ENCODE measurements at places on chromosomes 3 and 15.

- peak; percentile 71 for DNase-seq
These were observed 705 bp downstream of the DLL4 start for GRCh38 chr15:40929660-40930429.

DNA sequence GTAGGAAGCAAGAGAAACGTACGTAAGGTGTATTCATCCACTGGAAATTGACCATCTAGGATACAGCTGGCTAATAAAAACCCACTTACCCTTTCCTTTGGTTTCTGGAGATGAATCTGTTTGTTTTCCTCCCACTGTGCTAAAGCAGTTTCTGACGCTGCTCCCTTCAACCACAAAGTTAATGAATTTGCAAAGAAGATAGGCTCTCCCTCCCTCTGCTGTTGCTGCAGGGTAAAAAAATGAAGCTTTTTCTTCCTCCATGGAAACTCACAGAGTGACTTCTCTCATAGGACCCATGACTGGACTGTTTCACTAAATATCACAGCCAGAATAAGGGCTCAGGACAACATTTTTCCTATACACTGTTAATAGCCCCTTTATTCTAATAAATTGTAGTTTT is 172.1 kb upstream of the LRRN1 start:
- DNase-seq, result no peak

DNA sequence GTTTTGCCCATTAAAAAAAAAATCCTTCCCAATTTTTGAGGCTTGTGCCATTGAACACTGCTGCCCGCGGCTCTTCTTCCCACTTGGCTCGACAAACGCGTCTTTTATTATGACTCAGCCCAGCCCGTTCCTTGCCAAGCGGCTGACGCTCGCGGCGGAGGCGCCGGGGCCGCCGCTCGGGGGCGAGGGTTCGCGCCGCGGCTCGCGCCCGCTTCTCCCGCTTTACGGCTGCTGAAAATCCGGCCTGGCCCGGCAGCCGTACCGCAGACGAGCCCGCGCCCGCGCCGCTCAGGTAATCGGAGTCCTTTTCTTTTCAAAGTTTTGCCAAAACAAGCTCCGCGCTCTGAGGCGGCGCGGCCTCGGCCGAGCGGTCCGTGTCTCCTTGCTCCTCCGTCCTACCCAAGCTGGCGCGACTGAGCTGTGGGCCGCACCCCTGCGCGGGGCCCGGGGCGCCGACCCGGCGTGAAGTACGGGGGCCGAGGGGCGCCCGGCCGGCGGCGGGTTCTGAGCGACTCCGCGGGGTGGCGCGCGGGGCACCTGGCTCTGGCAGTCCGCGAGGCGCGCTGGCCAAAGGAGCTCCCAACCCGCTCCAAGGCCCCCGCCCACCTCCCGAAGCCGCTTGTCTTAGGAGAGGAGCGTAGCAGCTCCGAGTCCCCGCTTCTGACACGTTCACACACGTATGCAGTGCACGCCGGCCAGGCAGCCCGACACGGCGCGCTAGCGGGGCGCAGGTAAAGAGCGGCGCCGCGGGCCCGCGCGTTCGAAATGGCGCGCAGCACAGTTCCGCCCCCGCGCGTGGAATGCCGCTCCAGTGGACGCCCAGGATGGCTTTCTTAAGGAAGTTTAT is 418.2 kb upstream of the NAALADL2 start:
- DNase-seq, result peak; percentile 92

GRCh38 chr3:120364101-120364500 is 14.9 kb upstream of the LRRC58 start:
- DNase-seq, result no peak

DNA sequence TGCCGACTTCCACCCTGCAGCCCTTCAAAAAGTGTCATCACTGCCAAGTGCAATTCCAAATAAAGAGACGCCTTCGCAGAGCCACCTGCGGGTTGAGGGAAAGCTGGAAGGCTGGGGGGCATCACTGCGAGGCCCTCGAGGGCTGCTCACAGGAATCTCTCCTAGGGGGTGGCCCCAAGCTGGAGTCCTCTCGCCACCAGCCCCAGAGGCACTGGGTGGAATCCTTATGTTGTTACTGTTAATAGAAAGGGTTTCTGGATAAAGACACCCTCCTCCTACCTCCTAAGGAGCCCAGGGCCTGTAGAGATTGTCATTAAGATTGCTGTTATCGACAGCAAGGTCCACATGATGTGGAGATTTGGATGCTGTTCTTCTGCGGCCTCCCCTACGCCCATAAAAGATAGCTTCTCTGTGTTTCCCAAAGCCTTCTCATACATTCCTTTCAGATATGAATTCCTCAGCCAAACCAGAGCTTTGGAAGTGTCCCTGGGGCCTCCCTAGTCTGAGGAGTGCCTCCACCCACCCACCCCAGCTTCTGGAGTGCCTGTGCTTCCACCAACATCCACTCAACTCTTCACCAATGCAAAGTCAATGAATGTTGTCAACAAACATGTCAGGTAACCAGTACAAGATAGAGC is 512.7 kb downstream of the SHQ1 start:
- peak; percentile 45 for DNase-seq

- no peak for DNase-seq
These were observed 141.6 kb downstream of the DNAJB8 start for GRCh38 chr3:128324911-128325592.

- no peak for DNase-seq
These were observed 408.0 kb downstream of the NAALADL2 start for GRCh38 chr3:175267121-175267531.

- no peak for DNase-seq
These were observed 418.2 kb downstream of the EPHA3 start for GRCh38 chr3:89525609-89526008.
